ENCODE measurements at places on chromosomes 6 and 20.

- H3K4me1 ChIP-seq, result no peaks in the 10 kb centered on the region
- no peaks in the 10 kb centered on the region for H3K27me3 ChIP-seq
- no peaks in the 10 kb centered on the region for H3K36me3 ChIP-seq
- no peak for DNase-seq
- H3K27ac ChIP-seq, result no peak overlapping the region
These were observed 87.9 kb upstream of the CNKSR3 start for GRCh38 chr6:154598399-154598798.

- DNase-seq, result no peak
- peak overlapping the region; percentile 45 for H3K4me3 ChIP-seq
- peak overlapping the region; percentile 5 for H3K27ac ChIP-seq
- H3K27me3 ChIP-seq, result no peaks in the 10 kb centered on the region
- H3K4me1 ChIP-seq, result peaks cover 17% of the 10 kb centered on the region
These were observed 35.5 kb upstream of the ZFAND3 start for GRCh38 chr6:37783856-37784584.

- DNase-seq, result no peak
- H3K36me3 ChIP-seq, result no peaks in the 10 kb centered on the region
- H3K4me1 ChIP-seq, result peaks cover 32% of the 10 kb centered on the region
- H3K4me3 ChIP-seq, result peak overlapping the region; percentile 35
These were observed 31.6 kb upstream of the FOXC1 start for GRCh38 chr6:1577896-1578745.

- no peak overlapping the region for H3K4me3 ChIP-seq
- no peak overlapping the region for H3K27ac ChIP-seq
- no peaks in the 10 kb centered on the region for H3K27me3 ChIP-seq
- H3K4me1 ChIP-seq, result no peaks in the 10 kb centered on the region
- DNase-seq, result no peak
These were observed 6.6 kb downstream of the ARHGAP40 start for GRCh38 chr20:38608188-38608587.

DNA sequence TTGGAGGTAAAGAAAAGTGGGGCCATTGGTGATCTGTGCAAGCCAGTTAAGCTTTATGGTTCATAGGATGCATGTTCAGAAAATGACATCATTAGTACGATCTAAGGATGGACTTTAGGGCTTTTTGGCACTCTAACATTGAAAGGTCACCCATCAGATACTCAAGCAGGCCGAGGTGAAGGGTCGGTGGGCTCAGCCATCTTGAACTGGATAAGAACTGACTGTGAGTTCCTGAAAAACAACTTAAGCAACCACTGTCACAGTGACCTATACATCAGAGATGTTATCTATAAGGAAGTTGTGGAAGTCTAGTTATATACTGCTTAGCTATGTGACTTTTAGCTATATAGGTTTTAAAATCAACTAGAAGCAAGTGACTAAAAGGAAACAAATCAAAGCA is 13.0 kb upstream of the ITCH start:
- no peaks in the 10 kb centered on the region for H3K27me3 ChIP-seq
- no peaks in the 10 kb centered on the region for H3K4me1 ChIP-seq
- DNase-seq, result no peak

DNA sequence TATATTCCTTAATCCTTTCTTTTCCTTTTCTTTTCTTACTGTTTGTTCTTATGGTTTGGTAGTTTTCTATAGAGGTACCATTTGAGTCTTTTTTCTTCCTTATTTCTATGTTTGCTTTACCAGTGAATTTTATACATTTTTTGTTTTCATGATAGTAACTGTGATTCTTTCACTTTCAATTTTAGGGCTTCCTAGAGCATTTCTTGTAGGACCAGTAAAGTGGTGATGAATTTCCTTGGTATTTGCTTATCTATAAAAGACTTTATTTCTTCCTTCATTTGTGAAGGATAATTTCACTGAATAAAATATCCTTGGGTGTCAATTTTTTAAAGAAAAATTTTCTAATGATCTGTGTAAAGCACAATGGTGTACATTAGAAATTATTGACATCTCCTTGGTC is 637.4 kb downstream of the CD109 start:
- no peaks in the 10 kb centered on the region for H3K4me1 ChIP-seq
- no peak overlapping the region for H3K4me3 ChIP-seq
- H3K27me3 ChIP-seq, result no peaks in the 10 kb centered on the region
- no peak for DNase-seq
- no peaks in the 10 kb centered on the region for H3K36me3 ChIP-seq
- no peak overlapping the region for H3K27ac ChIP-seq

GRCh38 chr6:51743999-51744398 is 343.4 kb downstream of the PKHD1 start:
- no peak overlapping the region for H3K4me3 ChIP-seq
- H3K27me3 ChIP-seq, result no peaks in the 10 kb centered on the region
- no peak for DNase-seq
- no peaks in the 10 kb centered on the region for H3K36me3 ChIP-seq
- H3K27ac ChIP-seq, result no peak overlapping the region

DNA sequence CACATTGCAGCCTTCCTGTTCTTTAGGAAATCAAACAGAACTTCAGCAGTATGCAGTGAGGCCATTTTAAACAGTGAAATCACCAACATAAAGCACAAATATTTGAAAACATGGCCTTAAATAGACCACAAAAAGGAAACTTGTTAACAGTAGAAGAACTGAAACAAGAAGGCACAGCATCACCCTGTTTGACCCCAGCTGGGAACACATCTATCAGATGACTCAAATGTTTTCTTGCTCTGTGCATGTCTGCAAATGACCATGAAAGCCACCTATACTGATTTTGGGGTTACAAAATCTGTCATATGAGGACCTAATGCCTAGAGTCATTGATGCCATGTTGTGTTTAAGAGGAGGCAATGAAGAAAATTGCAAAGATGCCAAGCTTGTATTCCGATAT is 123.8 kb upstream of the ADGRF1 start:
- no peak overlapping the region for H3K4me3 ChIP-seq
- H3K4me1 ChIP-seq, result no peaks in the 10 kb centered on the region
- no peak for DNase-seq
- no peak overlapping the region for H3K27ac ChIP-seq
- H3K36me3 ChIP-seq, result no peaks in the 10 kb centered on the region

- no peak overlapping the region for H3K4me3 ChIP-seq
- no peaks in the 10 kb centered on the region for H3K4me1 ChIP-seq
- H3K36me3 ChIP-seq, result no peaks in the 10 kb centered on the region
- H3K27ac ChIP-seq, result no peak overlapping the region
- H3K27me3 ChIP-seq, result no peaks in the 10 kb centered on the region
These were observed 898.2 kb upstream of the FLRT3 start for GRCh38 chr20:15235471-15236198.

- H3K27me3 ChIP-seq, result no peaks in the 10 kb centered on the region
- no peak overlapping the region for H3K4me3 ChIP-seq
- DNase-seq, result no peak
- H3K4me1 ChIP-seq, result no peaks in the 10 kb centered on the region
- no peak overlapping the region for H3K27ac ChIP-seq
These were observed 149.7 kb upstream of the TNFAIP3 start for GRCh38 chr6:137717074-137718073.

DNA sequence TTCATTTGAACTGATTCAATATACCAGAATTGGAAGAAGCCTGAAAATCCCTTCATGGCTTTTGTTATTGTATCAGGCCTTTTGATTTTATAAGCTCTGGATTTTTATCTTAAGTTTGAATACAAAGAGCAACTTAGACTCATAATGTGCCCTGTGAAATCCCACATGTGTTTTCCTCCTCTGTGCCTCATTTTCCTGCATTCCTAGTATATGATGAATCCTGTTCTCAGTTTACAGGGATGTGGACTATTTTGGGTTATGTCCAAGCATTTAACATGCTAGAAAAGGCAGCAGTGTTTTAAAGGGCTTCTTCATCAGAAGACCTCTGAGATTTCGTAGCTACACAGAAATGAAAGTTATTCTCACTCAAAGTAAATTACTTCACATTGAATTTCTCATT is 455.0 kb downstream of the RFPL4B start:
- H3K4me1 ChIP-seq, result no peaks in the 10 kb centered on the region
- DNase-seq, result no peak
- no peaks in the 10 kb centered on the region for H3K27me3 ChIP-seq

DNA sequence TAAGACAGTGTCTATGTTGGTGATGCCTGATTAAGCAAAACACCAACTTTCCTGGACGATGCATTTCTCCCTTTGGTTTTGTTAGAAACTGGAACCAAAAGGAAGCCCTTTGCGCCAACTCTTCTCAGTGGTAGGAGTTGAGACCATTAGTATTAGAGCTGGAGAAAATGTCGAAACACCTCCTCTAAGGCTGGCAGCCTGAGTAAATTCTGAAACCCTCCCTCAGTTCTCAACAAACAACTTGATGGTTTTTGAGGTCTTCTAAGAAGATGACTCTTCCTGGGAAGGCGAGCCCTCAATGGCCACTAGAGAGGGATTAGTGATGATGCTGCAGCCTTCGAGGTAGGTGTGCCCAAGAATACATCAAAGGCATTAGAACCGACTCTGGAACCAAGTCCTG is 78.4 kb upstream of the CCN6 start:
- DNase-seq, result no peak
- no peak overlapping the region for H3K4me3 ChIP-seq
- no peaks in the 10 kb centered on the region for H3K36me3 ChIP-seq
- no peak overlapping the region for H3K27ac ChIP-seq

- no peaks in the 10 kb centered on the region for H3K27me3 ChIP-seq
- H3K4me3 ChIP-seq, result no peak overlapping the region
- H3K36me3 ChIP-seq, result no peaks in the 10 kb centered on the region
- H3K4me1 ChIP-seq, result no peaks in the 10 kb centered on the region
These were observed 126.2 kb downstream of the ANKRD60 start for GRCh38 chr20:58102261-58102660.

DNA sequence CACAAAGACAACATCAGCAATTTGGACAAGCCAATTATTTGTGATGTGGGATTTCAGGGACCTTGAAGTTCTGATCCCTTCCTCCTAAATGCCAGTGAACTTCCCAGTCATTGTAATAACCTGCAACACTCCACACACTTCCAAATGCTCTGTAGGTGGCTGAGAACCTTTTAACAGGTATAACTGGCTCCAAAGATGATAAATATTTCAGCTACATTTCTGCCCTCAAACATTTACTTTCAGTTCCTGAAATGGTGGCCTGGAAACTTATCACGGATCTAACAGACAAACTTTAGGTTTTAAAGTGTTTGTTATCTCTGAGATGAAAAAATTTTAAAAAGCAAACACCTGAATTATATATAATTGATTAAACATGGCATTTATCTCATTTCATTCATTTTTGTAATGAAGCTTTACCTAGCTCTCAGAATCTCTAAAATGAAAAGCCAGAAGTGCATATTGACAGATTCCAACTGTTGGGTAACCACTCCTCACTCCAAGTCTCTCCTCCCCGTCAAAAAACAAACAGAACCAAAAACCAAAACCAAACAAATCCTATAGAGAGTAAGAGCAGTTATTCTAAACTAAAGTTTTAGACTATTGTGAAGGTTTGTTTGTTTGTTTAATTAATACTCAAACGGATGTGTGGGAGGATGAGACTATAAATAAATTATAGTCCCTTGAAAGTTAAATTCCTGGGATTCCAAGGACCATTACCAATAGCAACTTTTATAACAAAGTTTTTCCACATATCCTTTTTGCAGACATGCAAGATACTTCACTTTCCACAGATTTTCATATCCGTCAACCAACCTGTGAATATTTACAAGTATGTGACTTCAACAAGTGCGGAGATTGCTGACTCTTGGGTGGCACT is 12.4 kb upstream of the KIAA0408 start:
- no peaks in the 10 kb centered on the region for H3K4me1 ChIP-seq
- DNase-seq, result no peak
- H3K27me3 ChIP-seq, result no peaks in the 10 kb centered on the region
- peaks cover 4% of the 10 kb centered on the region for H3K36me3 ChIP-seq
- H3K27ac ChIP-seq, result no peak overlapping the region

DNA sequence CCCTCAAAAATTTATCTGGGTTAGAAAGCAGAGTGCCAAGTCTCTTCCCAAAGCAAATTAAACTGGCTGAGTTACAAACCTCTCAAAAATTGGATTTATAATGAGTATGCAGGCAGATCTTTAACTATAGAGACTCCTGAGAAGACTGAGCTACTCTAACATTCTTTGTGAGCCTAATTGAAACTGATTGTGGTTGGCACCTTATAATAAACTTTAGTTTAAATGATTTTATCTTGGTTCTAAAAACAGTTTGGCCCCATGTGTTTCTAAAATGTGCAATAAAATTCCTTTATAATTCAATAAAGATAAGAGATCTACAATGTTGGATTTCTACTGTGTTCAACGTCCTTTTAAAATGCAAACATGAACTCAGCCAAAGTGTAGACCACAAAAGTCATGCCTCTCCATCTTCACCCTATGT is 480.2 kb upstream of the RNF217 start:
- H3K36me3 ChIP-seq, result no peaks in the 10 kb centered on the region
- no peak overlapping the region for H3K27ac ChIP-seq
- no peak overlapping the region for H3K4me3 ChIP-seq
- no peaks in the 10 kb centered on the region for H3K27me3 ChIP-seq

- DNase-seq, result no peak
- H3K4me3 ChIP-seq, result no peak overlapping the region
- H3K4me1 ChIP-seq, result no peaks in the 10 kb centered on the region
These were observed 174.0 kb downstream of the SYNE1 start for GRCh38 chr6:152463164-152463563.

DNA sequence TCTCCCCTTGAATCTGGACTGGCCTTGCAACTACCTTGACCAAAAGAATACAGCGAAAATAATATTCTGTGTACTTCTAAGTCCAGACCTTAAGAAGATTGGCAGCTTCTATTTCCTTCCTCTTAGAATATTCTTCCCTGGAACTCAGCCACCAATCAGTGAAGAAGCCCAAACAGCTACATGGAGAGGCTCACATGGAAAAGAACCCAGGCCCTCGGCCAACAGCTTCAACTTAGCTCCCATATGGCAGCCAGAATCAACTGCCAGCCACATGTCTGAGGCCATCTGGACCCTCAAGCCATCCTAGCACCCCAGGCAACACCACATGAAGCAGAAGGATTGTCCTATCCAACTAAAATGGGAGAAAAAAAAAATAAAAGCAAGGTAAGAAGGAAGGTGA is 178.8 kb downstream of the IBTK start:
- H3K4me1 ChIP-seq, result no peaks in the 10 kb centered on the region
- H3K36me3 ChIP-seq, result no peaks in the 10 kb centered on the region
- no peak overlapping the region for H3K4me3 ChIP-seq

GRCh38 chr6:169556758-169557548 is 144.9 kb downstream of the WDR27 start:
- no peaks in the 10 kb centered on the region for H3K36me3 ChIP-seq
- no peak for DNase-seq
- no peaks in the 10 kb centered on the region for H3K4me1 ChIP-seq

DNA sequence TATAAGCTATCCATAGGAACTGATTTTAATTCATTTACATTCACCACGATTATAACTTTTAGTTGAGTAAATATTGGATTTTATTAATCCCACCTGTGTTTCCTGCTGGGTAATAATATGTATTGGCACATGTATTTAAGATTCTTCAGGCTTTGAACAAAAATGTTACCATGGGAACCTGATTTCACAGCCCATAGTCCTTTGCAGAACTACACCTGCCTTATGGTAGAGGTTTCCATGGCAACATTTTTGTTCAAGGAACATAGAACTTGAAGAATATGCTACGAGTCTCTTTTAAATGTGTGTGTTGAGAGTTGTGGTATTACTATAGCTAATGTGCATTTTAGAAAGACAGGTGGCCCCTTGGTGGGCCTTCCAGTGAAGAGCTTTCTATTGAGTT is 317.4 kb downstream of the SAMD5 start:
- no peaks in the 10 kb centered on the region for H3K36me3 ChIP-seq
- H3K27me3 ChIP-seq, result no peaks in the 10 kb centered on the region
- no peaks in the 10 kb centered on the region for H3K4me1 ChIP-seq

All from tibial artery (tissue), 4 donors.